ENCODE measurements at places on chromosomes 1 and 21. TPM values are rescaled to one million over a fixed set of nuclear protein-coding genes. Genes with fewer than 3 reads are reported as not detected.

The PM20D1 gene
- 0.54 TPM for total RNA-seq

The RGS1 gene
- 13.7 TPM for total RNA-seq

The PLCH2 gene
- total RNA-seq: 1.3 TPM

The NADK gene
- 25.9 TPM for total RNA-seq

The HES3 gene
- total RNA-seq: not detected

The COL16A1 gene
- 0.54 TPM for total RNA-seq

Data from hematopoietic multipotent progenitor cell (in vitro differentiated cells).